ENCODE measurements at places on chromosomes 7 and 10.

DNA sequence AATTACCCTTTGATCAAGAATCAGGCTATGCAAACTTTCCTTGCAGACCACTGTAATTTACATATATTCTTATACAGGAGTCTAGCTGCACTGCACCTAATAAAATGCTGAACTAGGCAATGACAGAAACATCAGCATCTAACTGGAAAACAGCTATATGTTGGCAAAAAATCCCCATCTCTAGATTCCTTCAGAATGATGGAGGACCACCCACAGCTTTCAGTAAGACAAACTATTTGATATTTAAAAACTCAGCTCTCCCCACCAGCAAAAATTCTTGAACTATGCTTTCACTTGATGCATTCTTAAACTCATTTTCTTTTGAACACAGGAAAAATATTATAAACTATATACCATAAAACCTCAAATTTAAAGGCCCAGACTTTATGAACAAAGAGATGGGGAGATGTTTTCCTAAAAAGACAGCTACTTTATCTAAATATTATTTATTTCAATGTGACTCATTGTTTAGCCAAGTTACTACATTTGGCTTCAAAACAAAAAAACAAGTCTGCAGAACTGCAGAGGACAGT is 77.4 kb downstream of the SEMA3C start:
- DNase-seq: no peak

- DNase-seq: no peak
Observed at GRCh38 chr10:91875779-91876178, 33.5 kb downstream of the FGFBP3 start.

GRCh38 chr10:132158122-132158741 is 28.5 kb upstream of the DPYSL4 start:
- no peak for DNase-seq

DNA sequence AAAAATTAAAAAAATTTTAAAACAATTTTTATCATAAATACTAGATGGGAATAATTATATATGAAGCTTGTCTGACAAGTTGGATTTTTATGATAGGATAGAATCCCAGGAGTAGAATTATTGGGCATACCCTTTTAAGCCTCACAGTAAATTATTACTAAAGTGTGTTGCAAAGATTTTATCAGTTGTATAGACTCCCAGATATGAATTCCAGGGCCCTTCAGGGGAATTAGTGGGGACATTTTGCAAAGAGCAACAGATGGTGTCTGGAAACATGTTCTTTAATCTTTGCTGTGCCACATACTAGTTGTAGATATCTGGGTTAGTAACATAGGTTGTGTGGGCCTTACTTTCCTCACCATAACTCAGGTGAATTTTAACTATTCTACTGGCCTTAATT is 28.7 kb downstream of the ZEB1 start:
- no peak for DNase-seq

DNA sequence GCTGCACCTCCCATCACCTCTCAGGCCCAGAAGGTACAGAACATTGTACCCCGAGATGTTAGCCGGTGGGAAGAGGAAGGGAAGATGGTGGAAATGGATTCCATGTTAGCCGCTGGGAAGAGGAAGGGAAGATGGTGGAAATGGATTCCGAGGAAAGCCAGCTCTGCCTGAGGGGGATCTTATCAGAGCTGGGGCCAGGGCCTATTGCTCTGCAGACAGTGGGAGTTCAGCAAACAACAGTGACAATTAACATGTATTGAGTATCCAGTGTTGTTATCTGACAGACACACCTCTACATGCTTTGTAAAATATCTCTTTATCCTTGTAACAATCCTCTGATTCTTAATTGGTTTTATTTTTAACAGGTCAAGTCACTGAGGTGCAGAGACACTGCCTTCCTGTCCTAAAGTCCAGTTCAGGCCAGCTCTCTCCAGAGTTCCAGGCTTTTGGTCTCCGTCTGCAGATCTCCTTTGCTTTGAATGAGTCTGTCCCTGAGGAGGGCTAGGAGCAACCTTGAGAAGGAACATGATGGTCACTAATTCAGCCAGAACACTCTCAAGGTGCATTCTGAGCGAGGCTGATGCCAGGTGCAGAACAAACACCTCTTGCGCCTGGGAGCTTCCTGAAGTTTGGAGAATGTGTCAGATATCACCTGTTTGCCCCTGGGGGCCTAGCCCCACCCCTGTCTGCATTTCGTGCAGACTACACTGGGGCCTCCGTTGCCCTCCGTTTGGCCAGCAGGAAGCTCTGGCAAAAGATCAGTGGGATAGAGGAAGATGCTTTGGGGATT is 82.4 kb upstream of the PODXL start:
- no peak for DNase-seq

DNA sequence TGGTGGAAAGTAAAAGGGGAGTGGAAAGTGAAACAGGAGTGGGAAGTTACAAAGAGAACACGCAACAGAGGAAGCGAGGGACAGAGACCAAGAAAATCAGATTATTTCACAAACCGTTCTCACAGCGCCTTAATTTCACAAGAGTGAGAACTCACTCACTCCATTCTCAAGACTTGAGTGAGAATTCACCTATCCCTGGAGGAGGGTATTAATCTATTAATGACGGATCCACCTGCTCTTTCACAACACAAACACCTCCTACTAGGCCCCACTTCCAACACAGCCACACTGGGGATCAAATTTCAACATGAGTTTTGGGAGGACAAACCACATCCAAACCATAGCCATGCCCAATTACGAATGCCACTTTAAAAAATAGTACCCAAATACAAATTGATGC is 297.6 kb downstream of the GPAM start:
- DNase-seq: no peak

DNA sequence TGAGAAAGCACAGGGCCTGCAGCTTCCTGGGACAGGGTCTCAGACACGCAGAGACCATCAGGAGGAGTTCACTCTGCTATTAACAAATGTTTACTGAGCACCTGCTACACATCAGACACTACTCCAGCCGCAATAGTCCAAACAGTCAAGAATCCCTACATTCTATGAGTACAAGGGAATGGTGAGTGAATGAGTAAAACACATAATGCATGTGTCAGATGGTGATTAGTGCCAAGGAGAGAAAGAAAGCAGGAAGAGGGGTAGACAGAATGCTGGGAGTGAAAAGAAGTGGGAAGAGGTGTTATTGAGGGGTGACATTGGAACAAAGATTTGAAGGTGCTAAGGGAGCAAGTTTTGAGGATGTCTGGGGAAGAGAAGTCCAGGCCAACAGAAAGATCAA is 634.2 kb upstream of the GALNT17 start:
- DNase-seq: no peak

- no peak for DNase-seq
Observed at GRCh38 chr7:75042286-75042685, 31.3 kb downstream of the RCC1L start.

GRCh38 chr10:86300931-86301830 is 65.4 kb downstream of the GRID1 start:
- no peak for DNase-seq
